Urinary bladder (tissue), 4 donors: ENCODE measurements at places on chromosomes 7 and 10. TPM values are rescaled to one million over a fixed set of nuclear protein-coding genes. Genes with fewer than 3 reads are reported as not detected.

TMEM229A gene
- total RNA-seq, result 2.0 TPM

GRCh38 chr7:130397758-130398073 lies 17.4 kb downstream of the CPA1 start:
- no peak for DNase-seq

GRCh38 chr7:141776374-141776773 lies at the start of gene TAS2R4:
Gene TAS2R4 (plus strand): TSS chr7:141776674. CDS start chr7:141778489, 1,815 bp downstream.
- DNase-seq, result no peak

GRCh38 chr7:15561835-15562234 lies at the start of gene AGMO:
Gene AGMO (minus strand): TSS chr7:15562015.
- no peak for DNase-seq

DNA sequence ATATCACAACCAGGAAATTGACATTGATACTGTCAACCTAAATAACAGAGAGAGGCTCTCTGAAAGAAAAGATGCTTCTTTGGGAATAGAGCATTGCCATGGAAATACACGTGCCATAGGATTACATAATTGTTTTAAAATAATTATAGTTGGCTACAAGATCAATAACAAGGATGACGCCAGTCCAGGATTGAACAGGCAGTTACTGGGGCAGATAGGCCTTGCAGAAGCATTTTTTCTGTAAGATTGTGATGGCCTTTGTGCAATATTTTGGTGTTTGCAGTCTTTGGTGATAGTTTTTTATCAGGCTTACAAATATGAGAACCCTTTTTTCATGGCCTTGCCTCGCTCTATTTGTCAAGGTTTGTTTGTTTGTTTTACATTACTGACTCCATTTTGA lies 10.5 kb downstream of the ACADSB start:
- DNase-seq, result no peak

GRCh38 chr10:13500201-13500600 lies 28.6 kb downstream of the BEND7 start:
- DNase-seq, result no peak

- no peak for DNase-seq
These were observed 12.5 kb downstream of the NOBOX start for GRCh38 chr7:144391014-144391413.

DYNC1I1 gene
- 2.2 TPM for total RNA-seq

HYAL4 gene
- total RNA-seq, result not detected

- DNase-seq, result no peak
These were observed 282.9 kb downstream of the PAXIP1 start for GRCh38 chr7:154720016-154720415.

- DNase-seq, result peak; percentile 14
These were observed 111.5 kb downstream of the LRMDA start for GRCh38 chr10:75542906-75543305.
